ENCODE measurements at places on chromosomes 5 and 9.

DNA sequence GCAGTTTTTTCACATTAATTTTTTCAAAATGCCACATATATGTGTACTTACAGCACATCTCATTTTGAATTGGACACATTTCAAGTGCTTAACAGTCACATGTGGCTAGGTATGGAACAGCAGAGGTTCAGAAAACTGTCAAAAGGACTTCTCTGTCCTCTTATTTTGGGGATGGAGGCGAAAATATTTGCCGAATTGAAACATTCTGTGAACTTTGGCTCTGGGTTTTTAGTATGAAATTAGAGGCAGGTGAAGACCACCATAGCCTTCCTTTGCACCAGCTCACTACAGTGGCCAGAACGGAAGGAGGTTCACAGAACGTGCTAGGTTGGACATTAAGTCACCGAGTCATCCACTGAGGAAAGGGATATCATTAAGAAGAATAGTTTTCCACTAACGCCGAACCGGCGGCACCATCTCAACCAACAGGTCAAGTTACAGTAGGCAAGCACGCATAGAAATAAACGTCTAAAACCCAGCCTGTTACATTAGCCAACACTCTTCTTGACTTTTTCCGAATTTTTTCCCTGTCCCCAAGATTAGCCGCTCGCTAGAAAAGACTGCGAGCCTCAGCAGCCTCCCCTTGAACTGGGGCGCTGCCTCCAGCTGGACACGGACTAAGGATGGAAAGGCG is 1.8 kb upstream of the TLE4 start:
- no peak for DNase-seq

DNA sequence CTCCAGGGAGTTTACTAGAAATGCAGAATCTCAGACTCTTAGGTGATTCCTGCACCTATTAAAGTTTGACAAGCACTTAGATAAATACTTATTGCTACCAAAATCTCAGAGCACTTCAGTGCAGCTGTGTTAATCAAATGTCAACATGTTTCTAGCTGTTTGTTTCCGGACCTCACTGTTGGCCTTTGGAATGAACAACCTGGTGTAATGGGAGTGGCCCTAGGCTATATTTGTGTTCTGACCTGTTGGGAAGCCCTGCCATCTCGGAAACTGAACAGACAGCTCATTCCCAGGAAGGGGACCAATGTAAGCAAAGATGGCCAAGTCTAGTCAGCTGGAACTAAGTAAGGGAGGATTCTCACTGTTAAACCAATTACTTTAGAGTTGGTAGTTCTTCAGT is 145.0 kb upstream of the SLC28A3 start:
- no peak for DNase-seq

- no peak for DNase-seq
These were observed 102.2 kb downstream of the MAP1B start for GRCh38 chr5:72209147-72210115.

DNA sequence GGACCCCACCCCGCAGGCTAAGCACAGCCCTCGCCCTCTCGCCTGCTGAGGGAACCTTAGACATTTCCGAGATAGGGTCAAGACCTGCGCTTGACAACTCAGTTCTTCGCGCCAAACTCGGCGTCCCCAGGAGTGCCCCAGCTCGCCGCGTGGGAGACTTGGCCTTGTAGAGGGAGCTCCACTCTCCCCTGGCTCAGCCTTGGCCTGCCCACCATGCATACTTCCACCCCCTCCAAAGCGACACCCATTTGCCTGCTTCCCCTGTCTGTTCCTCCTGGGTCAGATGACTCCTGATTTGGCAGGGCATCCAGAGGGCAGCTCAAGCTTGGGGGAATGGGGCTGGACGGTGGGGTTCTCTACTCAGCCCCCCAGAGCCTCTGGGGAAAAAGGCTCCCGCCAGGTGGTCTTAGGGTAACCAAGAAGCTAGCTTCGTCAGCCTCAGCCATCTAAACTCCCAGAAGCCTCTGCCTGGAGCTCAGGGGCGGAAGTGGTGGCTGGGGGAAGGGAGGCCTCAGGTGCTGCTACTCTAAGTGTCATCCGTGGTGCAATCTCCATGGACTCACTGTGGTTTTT is 560 bp downstream of the DOCK2 start:
- DNase-seq = no peak

GRCh38 chr9:70485273-70485858 is 70.9 kb upstream of the KLF9 start:
- DNase-seq = no peak

DNA sequence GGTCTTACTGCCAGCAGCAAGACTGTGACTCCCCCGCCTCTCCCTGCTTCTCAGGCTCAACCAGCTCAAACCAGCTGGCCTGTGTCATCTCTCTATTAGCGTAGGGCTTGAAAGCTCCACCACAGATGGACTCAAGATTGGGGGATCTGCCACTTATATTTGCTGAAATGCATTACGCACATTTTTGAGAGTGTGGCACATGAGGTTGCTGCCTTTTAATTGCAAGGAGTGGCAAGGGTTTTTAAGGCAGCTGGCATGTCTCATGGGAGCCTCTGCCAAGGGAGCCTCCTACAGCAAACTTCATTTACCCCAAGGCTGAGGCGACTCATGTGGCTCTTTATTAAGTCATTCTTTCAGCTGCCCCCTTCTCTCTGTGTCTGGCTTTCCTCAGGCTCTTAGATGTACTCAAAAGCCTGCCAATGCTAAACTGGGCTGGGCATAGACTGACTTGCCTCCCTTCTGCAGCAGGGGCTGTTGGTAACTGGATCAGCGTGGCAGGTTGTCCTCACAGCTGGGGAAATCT is 219.3 kb downstream of the SMARCA2 start:
- DNase-seq = no peak

DNA sequence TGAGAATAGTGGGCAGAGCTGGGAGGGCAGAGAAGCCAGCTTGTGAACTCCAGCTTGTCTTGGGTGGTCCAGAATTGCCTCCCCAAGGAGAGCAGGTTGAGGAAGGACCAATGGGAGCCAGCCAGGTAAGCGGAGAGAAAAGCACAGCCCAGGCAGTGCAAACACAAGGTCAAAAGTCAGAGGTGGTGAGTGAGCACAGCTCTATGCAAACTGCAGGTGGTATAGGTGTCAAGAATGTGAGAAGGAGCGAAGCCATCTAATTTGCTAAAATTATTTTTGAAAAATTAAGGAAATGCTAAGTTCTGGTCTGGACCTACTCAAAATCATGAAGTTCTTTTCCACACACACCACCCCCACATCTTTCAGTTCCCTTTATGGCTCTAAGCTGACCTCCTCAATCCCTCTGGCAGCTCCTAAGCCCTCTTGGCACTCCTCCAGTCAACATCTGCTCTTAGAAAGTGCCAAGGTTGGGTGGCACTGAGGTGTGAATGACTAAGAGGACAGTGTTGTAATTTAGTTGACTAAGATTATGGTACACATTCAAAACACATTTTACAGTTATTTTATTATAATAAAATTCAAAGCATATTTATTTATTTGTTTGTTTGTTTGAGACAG is 6.6 kb upstream of the OTULINL start:
- DNase-seq = no peak

DNA sequence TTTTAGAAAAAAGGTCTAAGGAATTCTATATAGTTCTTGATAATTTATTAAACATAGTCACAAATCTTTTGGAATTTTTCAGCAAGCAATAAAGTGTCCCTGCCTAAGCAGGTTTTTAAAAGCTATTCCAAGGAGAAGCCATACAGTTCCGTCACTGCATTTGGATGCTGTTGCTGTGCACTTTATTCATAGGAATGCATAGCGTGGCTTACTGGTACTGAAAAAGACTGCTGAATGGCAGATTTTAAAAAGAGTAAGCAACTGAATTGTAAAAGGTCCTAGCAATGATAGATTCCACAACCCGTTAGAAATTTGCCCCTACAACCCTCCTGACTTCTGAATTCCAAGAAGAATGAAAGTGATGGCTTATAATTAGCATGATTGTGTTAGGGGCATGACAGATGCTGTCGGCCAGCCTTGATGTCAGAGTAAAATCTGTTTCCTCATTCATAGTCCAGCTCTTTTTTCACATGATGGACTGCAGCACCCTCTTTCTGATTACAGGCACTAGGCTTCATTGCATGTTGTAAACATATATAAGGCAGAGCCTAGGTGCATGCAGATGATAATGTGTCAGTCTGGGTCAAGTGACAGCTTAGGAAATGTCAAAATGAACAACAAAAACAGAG is 227.0 kb downstream of the PDE4D start:
- no peak for DNase-seq

- no peak for DNase-seq
These were observed 17.2 kb upstream of the PRR16 start for GRCh38 chr5:120446901-120447300.

- no peak for DNase-seq
These were observed 516 bp downstream of the MRPL41 start for GRCh38 chr9:137552022-137552768.

- no peak for DNase-seq
These were observed 6.8 kb downstream of the RALGDS start for GRCh38 chr9:133113949-133114885.

- DNase-seq = peak; percentile 34
These were observed 106.5 kb upstream of the HAPLN1 start for GRCh38 chr5:83827111-83827557.

DNA sequence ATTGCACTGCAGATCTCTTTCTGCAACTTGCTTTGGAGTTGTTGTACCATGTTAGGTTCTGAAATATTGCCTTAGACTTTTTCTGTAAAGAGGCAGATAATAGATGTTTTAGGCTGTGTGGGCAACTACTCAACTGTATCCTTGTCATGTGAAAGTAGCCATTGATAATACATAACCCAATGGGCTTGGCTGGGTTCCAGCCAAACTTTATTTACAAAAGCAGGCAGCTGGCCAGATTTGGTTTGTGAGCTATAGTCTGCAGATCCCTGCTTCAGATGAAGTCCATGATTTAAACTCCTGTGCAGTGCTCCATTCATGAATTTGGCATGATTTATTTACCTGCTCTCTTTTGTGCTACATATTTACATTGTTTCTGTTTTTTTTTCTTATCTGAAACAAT is 300.4 kb downstream of the IRX2 start:
- DNase-seq = no peak

DNA sequence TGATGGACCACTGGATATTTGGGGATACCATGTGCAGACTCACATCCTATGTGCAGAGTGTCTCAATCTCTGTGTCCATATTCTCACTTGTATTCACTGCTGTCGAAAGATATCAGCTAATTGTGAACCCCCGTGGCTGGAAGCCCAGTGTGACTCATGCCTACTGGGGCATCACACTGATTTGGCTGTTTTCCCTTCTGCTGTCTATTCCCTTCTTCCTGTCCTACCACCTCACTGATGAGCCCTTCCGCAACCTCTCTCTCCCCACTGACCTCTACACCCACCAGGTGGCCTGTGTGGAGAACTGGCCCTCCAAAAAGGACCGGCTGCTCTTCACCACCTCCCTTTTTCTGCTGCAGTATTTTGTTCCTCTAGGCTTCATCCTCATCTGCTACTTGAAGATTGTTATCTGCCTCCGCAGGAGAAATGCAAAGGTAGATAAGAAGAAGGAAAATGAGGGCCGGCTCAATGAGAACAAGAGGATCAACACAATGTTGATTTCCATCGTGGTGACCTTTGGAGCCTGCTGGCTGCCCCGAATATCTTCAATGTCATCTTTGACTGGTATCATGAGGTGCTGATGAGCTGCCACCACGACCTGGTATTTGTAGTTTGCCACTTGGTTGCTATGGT is 54.5 kb upstream of the HNRNPA0 start:
- no peak for DNase-seq

GRCh38 chr5:176822041-176822792 is 11.9 kb downstream of the UNC5A start:
- no peak for DNase-seq

- no peak for DNase-seq
These were observed 19.3 kb upstream of the ORM1 start for GRCh38 chr9:114303571-114303970.

DNA sequence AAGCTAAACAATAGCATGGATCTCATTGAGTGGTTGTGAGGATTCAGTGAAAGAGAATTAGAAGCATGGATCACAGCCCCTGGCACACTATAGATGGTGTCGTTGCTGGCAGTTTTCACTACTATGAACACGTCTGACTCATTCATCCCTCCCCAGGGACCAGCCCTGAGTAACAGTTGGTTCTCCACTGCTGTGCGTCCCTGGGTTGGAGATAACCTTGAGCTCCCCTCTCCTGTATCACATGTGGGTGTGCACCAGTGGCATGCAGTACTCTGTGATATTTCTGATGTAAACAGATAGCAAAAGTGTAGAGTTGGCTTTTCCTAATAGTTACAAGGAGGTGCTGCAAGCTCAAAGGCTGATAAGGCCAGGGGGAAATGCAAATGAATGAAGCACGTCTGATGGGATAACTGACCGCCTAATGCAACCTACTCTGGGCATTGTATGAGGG is 8.8 kb upstream of the LCP2 start:
- DNase-seq = no peak

GRCh38 chr5:2006193-2006970 is 123.7 kb upstream of the IRX4 start:
- DNase-seq = no peak

GRCh38 chr9:88974641-88975040 is 16.6 kb upstream of the S1PR3 start:
- DNase-seq = no peak

- DNase-seq = no peak
These were observed 12.7 kb downstream of the C9orf153 start for GRCh38 chr9:86246752-86247161.

DNA sequence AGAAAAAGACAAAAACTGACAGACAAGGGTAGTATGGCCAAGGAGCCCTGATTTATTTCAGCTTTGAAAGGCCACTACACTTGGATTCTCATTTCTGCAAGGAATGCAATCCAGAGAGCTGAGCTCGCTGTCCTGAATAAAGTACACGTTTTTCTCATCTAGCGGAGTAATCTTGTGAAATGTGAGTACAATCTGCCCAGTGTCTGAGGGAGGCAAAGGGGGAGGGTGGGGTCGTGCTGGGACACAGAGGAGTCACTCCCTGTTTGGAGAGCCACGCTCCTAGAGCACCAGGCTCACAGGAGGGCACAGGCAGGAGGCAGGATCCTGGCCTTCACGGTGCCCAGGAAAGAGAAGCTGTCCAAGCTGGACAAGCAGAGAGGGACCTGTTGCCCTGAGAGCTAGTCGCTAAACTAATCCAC is 51.0 kb upstream of the IFNK start:
- DNase-seq = no peak

Data from AG04449 (cell line).